ENCODE measurements at places on chromosomes 4 and X.

DNA sequence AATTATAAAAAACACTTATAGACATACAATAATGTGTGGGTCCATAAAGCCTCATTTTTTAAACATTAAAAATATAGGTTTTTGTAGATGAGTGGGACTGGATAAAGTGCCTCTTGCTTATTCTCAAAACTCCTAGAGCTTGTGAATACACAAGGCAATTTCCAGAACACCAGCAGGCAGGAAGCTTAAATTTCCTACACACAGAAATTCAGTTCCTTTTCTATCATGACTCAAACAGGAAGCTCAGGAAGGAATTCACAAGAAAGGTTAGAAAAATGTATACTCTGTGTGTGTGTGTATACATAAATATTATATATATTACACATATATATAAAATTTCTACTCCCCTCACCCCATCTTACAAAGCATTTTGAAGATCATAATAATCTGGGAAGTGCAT is 11.3 kb downstream of the MAGEB6 start:
- no peak for DNase-seq

DNA sequence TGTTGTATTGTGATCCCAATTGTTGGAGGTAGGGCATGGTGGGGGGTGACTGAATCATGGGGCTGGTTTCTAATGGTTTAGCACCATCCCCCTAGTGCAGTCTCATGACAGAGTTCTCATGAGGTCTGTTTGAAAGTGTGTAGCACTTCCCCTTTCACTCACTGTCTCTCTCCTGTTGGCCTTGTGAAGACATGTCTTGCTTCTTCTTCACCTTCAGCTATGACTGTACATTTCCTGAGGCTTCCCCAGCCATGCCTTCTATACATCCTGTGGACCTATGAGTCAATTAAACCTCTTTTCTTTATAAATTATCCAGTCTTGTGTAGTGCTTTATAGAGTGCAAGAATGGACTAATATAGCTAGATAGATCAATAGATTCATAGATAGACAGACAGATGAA is 230.0 kb downstream of the MAGEE1 start:
- DNase-seq, result no peak

DNA sequence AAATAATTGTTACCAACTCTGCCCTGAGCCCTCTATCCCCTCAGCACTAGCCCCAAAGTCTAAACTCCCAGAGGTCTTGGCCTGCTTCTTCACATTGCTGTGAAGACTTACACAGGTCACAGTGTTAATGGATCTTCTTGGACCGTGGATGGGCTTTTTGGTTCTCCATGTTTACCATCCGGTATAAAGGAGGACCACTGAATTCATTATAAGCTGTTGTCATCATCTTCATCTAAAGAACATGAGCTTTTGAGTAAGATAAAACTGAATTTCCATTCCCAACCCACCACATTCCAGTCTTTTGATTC is 8.5 kb downstream of the NUDT11 start:
- no peak for DNase-seq

GRCh38 chrX:9340598-9341290 is 124.1 kb upstream of the TBL1X start:
- peak; percentile 59 for DNase-seq

DNA sequence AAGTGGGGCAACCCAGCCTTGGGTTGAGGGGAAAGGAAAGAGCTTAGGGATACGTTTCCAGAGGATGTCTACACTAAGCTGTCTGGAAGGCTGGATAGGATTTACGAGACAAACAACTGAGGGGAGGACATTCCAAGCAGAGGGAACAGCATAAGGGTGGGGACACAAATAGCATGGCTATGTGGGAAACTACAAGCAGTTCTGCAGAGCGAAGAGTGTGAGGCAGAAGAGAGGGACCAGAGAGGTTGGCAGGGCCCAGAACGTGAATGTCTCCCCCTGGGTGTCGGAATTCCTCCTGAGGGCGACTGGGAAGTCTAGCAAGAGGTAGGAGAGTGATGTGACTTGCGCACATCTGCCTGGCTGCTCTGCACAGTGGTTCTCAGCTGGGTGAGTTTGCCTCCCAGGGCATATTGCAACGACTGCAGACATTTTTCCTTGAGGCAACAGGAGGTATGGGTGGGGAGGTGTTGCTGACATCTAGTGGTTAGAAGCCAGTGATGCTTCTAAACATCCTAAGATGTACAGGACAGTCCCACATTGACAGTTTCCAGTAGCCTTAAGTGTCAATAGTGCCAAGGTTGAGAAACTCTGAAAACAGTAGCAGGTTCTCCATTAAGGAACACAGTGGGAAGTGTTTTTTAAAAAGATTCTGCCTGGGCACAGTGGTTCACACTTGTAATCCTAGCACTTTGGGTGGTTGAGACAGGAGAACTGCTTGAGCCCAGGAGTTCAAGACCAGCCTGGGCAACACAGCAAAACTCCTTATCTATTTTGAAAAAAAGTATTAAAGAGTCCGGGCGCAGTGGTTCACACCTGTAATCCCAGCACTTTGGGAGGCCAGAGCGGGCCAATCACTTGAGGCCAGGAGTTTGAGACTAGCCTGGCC is 9.2 kb downstream of the NDUFA1 start:
- peak; percentile 78 for DNase-seq

GRCh38 chr4:93183576-93183975 is 645.0 kb upstream of the ATOH1 start:
- DNase-seq, result no peak

- no peak for DNase-seq
These were observed 1.7 kb upstream of the GPR143 start for GRCh38 chrX:9767375-9767774.

- DNase-seq, result no peak
These were observed 11.2 kb upstream of the ZCCHC13 start for GRCh38 chrX:74292808-74293123.

DNA sequence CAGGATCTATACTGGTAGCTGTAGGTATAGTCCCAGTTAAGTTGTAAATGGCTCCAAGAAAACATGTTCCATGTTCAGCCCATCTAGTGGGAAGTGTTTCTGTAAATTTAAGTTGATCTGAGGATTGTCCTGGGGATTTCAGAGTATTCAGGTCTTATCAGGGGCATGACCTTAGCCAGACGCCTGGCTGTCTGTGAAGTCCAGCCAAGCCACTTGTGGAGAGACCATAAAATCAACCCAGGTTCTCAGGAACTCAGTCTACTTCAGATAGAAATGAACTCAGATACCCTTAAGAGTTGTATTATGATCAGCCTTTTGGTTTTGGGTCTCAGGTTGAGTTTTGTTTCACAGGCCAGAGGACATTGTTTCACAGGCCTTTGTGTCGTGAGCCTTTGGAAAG is 95.9 kb downstream of the EGF start:
- no peak for DNase-seq

GRCh38 chr4:87270144-87270543 is 49.7 kb upstream of the KLHL8 start:
- DNase-seq, result peak; percentile 67

DNA sequence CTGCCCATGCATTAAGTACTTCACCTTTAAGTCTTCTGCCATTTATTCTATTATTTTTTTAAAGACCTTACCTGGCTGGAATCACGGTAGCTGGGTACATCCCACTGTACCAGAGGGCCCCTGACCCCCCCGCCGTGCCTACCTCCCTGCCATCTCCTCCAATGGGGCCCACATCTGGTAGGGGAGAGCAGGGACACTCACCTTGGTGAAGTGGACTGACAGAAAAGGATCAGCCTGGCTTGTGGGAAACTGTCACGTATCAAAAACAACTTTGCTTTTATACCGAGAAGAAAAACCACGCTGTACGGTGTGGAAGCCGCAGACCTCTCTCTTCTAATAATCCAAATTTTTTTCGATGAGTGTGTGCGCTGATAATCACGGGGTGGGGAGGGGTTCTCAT is at the start of gene FOXP3:
FOXP3 (minus strand) TSS at position 251 of the 400 bp plus-strand sequence. CDS start 6,205 bp downstream, outside the sequence.
- DNase-seq, result no peak

DNA sequence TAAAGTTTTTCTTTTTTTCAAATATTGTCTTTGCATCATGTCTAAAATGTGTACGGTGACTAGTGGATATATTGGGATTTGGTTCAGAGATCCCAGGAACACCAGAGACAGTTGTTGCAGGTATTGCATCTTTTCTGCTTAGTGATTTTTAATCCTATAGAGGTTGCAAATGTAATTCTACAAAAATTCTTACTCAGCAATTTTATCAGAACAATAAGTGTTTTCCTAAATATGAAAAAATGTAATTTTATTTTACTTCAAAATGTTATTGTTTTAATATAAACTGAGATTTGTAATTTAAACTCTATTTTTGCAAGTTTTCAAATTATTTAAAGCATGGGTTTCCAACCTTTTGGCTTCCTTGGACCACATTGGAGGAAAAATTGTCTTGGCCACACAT is 8.2 kb downstream of the ZNF718 start:
- DNase-seq, result no peak

- peak; percentile 73 for DNase-seq
These were observed 1.7 kb upstream of the FGFRL1 start for GRCh38 chr4:1009542-1010394.

GRCh38 chr4:126779436-126780166 is 853.2 kb upstream of the INTU start:
- no peak for DNase-seq

DNA sequence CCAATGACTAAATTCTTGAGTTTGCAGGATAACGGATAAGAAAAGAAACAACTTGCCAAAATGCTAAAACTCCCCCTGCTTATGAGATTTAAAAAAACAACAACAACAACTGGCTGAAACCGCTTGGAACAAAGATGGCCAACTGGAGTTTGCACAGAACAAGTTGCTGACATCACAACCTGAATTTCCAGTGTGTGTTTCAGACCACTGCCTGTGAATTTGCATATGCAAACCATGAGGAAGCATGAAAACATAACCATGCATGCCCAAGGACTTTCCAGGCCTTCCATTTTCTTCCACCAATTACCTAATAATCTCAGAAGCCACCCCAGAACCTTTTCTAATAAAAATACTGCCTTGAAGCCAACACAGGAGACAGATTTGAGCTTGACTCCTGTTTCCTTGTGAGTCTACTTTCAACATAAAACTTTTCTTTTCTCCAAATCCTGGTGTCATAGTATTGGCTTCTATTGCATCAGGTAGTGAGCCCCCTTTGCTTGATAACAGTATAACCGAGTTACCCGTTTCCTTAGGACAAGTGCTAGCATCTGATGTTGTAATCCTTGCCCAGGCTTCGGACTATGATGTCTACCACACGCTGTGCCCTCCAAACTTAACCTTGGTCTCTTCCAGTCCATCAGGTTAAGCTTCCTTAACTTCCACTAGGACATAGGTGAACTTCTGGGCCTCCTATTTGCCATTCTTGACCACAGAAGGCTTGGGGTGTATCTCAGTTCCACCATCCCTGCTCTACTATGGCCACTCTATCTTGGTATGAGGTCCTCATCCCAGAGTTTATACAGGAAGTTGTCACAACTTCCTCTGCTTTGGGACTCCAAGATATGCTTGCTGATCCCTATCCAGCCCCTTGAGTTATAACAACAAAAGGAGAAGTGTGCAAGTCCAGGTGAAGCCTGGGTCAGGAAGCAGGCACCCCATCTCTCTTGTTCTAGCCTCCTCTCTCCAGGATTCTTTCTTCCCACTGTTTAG is 385.5 kb upstream of the INTU start:
- no peak for DNase-seq

GRCh38 chrX:102697494-102697893 is 14.8 kb upstream of the GPRASP2 start:
- DNase-seq, result no peak

DNA sequence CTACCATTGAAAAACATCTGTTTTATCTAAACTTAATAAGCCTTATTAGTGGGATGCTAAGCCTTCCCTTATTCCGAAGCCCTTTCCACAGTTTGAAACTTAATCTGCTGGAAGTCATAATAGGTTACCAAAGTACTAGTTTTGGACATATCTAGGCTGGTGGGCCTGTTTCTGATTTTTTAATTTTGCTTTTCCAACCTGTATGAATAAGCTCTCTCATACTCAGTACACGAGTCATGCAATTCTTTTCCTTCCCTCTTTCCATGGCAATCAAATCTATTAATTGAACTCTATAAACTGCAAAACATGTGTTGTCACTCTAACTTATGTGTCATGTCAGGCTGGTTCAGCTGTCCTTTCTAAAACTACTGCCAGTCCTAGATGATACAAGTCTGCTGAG is 91.0 kb downstream of the AMMECR1 start:
- no peak for DNase-seq

DNA sequence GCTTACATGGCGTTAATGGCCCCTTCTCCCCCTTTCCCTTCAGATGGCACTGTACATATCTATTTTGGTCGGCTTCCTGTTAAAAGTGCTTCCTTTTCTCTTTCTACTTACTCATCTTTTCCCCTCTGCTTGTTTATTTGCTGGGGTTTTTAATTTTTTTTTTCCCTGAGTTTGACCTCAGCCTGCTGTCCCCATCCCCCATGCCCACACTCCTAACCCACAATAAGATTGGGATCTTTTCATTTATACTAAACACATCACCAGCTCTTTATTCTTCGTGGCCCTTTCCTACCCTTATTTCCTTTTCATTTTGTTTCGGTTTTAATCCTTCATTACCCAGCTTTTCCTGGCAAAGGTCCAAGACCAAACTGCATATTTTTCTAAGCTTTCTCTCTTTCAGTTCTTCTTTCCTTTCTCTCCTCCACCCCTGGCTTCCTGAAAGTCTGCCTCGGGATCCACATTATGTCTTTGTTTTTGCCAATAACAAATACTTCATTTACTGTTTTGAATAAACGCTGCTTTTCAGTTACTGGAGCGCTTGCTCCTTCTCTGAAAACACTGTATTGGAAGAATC is 152.0 kb upstream of the USP9X start:
- DNase-seq, result peak; percentile 66

DNA sequence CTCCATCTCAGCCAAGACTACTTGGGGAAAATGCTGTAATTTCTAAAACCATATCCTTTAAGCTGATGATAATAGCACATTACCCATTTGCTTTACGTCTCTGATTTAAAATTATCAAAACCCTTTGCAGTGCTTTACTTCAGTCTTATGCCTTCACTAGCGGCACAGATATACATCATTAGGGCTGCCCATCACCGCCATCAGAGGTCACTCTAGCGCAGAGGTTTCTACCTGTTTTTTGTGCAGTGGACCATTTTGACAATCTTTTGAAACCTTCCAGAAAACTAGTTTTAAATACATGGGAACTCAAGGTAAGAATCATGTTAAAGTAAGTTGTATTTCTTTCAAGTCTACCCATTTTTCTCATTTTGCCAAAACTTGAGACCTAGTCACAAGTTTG is 592.5 kb downstream of the PPARGC1A start:
- DNase-seq, result no peak

DNA sequence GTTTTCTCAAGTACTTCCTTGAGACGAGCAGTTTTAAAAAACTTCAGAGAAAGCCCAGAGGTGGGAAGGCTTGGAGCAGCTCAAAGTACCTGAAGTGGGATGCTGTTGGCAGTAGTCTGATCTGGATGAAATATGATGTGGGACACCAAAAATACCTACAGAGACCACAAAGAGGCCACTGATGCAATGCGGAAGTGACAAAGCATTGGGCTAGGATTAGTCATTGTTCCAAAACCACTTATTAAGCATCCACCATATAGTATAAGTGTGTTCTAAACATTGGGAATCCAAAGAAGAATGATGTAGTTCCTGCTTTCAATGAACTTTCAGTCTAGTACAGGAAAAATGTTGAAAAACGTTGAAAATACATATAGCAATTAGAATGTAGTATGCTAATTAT is 386.1 kb upstream of the CNKSR2 start:
- no peak for DNase-seq

- DNase-seq, result no peak
These were observed 1020.7 kb upstream of the SLIT2 start for GRCh38 chr4:19230906-19231545.

GRCh38 chrX:103774070-103774642 is 2.5 kb upstream of the PLP1 start:
- DNase-seq, result peak; percentile 36

Measured in hematopoietic multipotent progenitor cell treated with erythropoietin and hydrocortisone succinate and interleukin-3 and kit ligand, for 6 days (in vitro differentiated cells).